ENCODE measurements at places on chromosomes 3 and 15. TPM values are rescaled to one million over a fixed set of nuclear protein-coding genes. Genes with fewer than 3 reads are reported as not detected.
A peak's percentile ranks its signal among the peaks of the same experiment; 100 is the strongest.

DNA sequence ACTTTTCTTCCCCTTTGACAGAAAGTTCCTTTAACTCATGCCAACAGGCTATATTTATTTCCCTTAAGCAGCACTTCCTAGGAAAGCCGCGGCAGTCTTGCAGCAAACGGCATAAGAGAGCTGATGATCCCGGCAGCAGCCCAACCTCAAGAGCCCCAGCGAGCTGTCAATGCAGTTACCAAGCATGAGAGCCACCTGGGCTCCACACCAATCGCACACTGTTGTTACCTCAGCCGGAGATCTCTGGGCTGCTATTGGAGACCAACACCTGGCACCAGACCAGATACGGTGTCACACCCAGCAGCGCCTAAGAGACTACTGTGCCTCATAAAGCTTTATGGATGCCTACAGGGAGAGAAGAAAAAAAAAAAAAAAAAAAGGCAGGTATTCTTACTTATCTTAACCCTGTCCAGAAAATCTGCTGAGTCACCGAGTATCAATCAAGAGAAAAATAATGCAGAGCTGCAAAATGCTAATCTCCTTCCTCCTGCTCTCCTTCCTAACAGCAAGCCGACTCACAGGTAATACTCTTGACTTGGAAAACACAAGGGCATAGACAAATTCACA lies 11.7 kb downstream of the ABCC5 start:
- no peak overlapping the region for H3K4me3 ChIP-seq
- no peaks in the 10 kb centered on the region for H3K4me1 ChIP-seq
- peaks cover 26% of the 10 kb centered on the region for H3K36me3 ChIP-seq
- H3K27me3 ChIP-seq: no peaks in the 10 kb centered on the region
- DNase-seq: peak; percentile 50
- H3K27ac ChIP-seq: no peak overlapping the region

- H3K4me3 ChIP-seq: no peak overlapping the region
- H3K36me3 ChIP-seq: no peaks in the 10 kb centered on the region
- H3K27me3 ChIP-seq: no peaks in the 10 kb centered on the region
- DNase-seq: no peak
Measured at GRCh38 chr3:18208091-18208490, 217.0 kb downstream of the SATB1 start.

APBA2 gene
- 12.2 TPM for total RNA-seq

DNA sequence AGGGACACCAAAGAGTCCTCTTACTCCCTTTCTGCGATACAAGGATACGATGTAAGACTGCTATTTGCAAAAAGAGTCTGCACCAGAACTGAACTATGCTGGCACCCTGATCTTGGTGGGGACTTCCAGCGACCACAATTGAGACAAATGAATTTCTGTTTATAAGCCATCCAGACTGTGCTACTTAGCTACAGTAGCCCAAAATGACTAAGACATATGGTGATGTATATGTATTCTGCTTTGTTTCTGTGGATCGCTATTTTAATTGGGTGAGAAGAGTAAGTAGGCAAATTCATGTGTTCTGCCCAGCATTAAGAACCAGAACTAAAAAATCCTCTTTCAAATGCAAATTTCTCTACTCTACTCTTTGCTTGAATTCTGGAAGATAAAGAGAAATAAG lies 720.9 kb downstream of the DIPK2A start:
- DNase-seq: no peak
- peaks cover 7% of the 10 kb centered on the region for H3K36me3 ChIP-seq
- H3K4me3 ChIP-seq: no peak overlapping the region
- H3K27me3 ChIP-seq: no peaks in the 10 kb centered on the region
- H3K27ac ChIP-seq: no peak overlapping the region
- H3K4me1 ChIP-seq: no peaks in the 10 kb centered on the region

DNA sequence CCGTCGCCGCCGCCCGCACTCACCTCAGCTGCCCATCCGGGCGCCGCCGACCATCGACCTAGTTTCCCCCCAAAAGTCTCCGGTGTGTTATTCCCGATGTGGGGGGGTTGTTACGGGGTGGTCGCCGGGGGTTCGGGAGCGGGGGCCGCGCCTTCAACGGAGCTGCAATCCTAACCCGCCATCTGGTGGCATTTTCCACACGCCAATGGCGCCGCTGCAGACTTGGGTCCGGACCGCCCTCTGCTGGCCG lies at the start of gene STAG1:
Gene STAG1 (minus strand): TSS at position 207 of the 250 bp plus-strand sequence. CDS start 121,480 bp downstream, outside the sequence.
- peak within 1 kb of the TSS; percentile 84 for H3K4me3 ChIP-seq
- no peaks in the 10 kb centered on the region for H3K36me3 ChIP-seq
- peak within 1 kb of the TSS; percentile 81 for H3K27ac ChIP-seq
- H3K27me3 ChIP-seq: no peaks in the 10 kb centered on the region
- H3K4me1 ChIP-seq: peaks cover 5% of the 10 kb centered on the region

- DNase-seq: no peak
- H3K27ac ChIP-seq: no peak overlapping the region
- no peak overlapping the region for H3K4me3 ChIP-seq
- no peaks in the 10 kb centered on the region for H3K27me3 ChIP-seq
- H3K36me3 ChIP-seq: no peaks in the 10 kb centered on the region
- H3K4me1 ChIP-seq: peaks cover 7% of the 10 kb centered on the region
Measured at GRCh38 chr3:65854606-65855304, 184.0 kb downstream of the MAGI1 start.

DNA sequence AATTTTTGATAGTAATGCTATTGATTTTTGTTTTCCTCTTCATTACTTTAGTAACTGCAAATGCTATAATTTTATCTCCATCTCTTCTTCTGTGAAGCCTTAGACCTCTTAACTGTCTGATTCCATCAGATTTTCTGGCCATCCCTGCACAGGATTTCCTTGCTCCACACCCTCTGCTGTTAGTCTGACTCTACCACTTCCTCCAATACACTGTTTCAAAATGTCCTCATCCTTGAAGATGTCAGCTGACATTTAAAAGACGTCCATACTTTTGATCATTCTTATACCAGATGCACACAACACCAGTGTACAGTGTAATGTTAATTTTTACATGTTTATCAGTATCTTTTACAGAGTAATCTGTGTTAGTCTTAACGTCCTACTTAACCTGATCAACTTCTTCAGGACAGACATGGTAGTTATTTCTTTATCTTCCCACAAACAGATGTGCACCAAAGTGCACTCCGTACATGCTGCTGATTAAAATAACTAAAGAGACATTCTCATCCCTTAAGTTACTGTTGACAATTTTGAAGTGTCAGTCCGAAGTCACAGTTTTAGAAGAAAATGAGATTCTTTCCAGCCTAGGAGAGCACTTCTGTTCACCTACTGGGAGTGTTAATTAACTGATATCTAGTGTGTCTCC lies 102.4 kb upstream of the RASGRP1 start:
- no peak overlapping the region for H3K27ac ChIP-seq
- no peaks in the 10 kb centered on the region for H3K27me3 ChIP-seq
- H3K36me3 ChIP-seq: no peaks in the 10 kb centered on the region
- DNase-seq: no peak

DNA sequence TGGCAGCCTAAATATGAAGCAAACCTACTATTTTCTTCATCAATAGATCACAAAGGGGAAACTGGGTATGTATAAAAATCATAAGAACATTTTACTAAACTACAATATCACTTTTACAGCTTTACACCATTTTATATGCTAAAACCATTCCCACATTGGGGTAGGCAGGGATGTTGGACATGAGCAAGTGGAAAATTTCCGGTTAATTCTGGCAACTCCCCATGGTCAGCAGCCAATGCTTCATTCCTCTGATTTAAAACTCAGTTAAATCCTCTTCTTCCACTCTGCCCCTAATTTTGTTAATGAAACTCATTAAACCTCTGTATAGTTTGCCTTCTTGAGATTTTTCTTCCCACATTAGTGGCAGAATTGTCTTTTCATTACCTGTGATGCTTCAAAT lies 552.5 kb upstream of the NECTIN3 start:
- H3K36me3 ChIP-seq: peaks cover 2% of the 10 kb centered on the region
- H3K27me3 ChIP-seq: no peaks in the 10 kb centered on the region
- no peak for DNase-seq
- H3K4me3 ChIP-seq: no peak overlapping the region
- H3K4me1 ChIP-seq: no peaks in the 10 kb centered on the region
- H3K27ac ChIP-seq: no peak overlapping the region

GRCh38 chr3:64985072-64985471 lies 297.3 kb upstream of the ADAMTS9 start:
- no peaks in the 10 kb centered on the region for H3K36me3 ChIP-seq
- H3K4me1 ChIP-seq: no peaks in the 10 kb centered on the region

- no peak for DNase-seq
- no peak overlapping the region for H3K27ac ChIP-seq
- no peaks in the 10 kb centered on the region for H3K36me3 ChIP-seq
- H3K4me3 ChIP-seq: no peak overlapping the region
- no peaks in the 10 kb centered on the region for H3K27me3 ChIP-seq
Measured at GRCh38 chr15:84886211-84886983, 1.9 kb downstream of the SLC28A1 start.

DNA sequence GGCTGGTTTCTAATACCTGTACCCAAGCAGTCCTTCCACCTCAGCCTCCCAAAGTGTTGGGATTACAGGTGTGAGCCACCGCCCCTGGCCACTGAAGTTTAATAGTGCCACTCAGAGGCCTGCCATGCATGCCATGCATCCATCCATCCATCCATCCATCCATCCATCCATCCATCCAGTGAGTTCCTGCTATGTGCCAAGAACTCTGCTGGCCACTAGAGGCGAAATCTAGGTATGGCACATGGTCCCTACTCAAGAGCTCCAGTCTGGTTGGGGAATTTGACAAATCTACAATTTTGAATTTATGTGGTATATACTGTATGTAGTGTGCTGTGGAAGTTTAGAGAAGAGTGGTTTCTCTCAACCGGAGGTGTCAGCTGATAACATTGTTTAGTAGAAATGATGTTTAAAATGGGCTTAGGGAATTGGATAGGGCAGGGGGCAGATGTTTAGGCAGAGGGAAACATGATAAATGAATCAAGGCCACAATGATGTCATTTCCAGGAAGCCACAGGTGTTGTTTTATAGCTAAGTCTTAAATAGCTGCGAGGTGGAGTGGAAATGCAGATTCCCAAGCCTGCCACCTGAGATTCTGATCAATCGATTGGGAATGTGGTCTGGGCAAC lies 384.4 kb upstream of the C2CD4B start:
- no peak for DNase-seq
- no peaks in the 10 kb centered on the region for H3K27me3 ChIP-seq
- H3K36me3 ChIP-seq: no peaks in the 10 kb centered on the region
- no peak overlapping the region for H3K27ac ChIP-seq
- H3K4me1 ChIP-seq: no peaks in the 10 kb centered on the region

GRCh38 chr3:54353546-54353945 lies 231.2 kb downstream of the CACNA2D3 start:
- H3K4me1 ChIP-seq: no peaks in the 10 kb centered on the region
- no peak overlapping the region for H3K4me3 ChIP-seq
- no peaks in the 10 kb centered on the region for H3K36me3 ChIP-seq
- H3K27ac ChIP-seq: no peak overlapping the region
- H3K27me3 ChIP-seq: no peaks in the 10 kb centered on the region

GRCh38 chr3:53820756-53821580 lies 25.3 kb downstream of the CHDH start:
- H3K4me3 ChIP-seq: no peak overlapping the region
- no peaks in the 10 kb centered on the region for H3K4me1 ChIP-seq
- H3K27ac ChIP-seq: no peak overlapping the region

DNA sequence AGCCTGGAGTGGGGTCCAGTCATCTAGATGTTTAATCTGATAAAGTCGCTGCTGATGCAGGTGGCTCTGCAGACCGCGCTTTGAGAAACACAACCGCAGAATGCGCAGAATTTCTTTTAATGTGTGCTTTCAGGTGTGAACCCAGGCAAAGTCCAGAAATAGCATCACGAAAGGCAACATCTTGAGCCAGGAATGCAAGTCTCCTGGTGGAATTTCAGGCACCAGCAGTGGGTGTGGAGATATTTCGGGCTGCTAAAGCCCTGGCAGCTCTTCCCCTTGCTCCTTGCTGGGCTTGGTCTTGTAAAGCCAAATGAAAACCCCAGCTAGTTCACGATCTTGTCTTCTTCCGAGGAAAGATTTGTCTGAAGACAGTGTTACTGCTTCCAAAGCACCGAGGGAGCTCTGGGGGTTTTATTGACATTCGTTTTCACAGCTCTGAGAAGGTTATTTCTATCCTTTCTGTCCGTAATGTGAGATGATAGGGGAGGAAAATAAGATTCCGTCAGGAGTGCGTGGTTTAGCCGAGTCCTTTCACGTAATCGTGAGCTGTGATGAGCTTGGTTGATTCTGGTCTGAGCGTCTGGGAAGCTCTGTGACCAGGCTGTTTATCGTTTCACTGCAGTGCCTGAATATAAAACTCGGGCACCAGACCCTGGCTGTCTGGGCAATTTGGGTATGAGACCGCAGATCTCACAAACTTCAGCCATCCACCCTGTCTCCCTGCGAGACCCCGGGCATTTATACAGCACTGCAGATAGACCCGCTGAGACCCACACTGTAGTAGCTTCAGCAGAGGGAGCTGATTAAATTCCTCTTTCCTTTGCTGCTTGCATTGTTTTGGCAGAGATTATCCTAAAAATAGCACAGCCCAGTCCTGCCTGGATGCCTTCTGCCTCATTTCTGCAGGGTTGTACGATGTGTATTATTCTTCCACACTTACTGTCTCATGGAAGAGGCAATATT lies 67.0 kb upstream of the SLC25A26 start:
- H3K4me3 ChIP-seq: no peak overlapping the region
- H3K27ac ChIP-seq: no peak overlapping the region
- no peaks in the 10 kb centered on the region for H3K4me1 ChIP-seq
- no peaks in the 10 kb centered on the region for H3K27me3 ChIP-seq
- DNase-seq: no peak

FBXO40 gene
- 0.15 TPM for total RNA-seq

GRCh38 chr3:125098611-125099291 lies 43.0 kb upstream of the HEG1 start:
- no peaks in the 10 kb centered on the region for H3K4me1 ChIP-seq
- peaks cover 4% of the 10 kb centered on the region for H3K36me3 ChIP-seq
- no peaks in the 10 kb centered on the region for H3K27me3 ChIP-seq
- H3K4me3 ChIP-seq: no peak overlapping the region

STT3B gene
- 83.1 TPM for total RNA-seq

GRCh38 chr3:27138562-27138961 lies 230.6 kb downstream of the NEK10 start:
- no peak overlapping the region for H3K27ac ChIP-seq
- no peak overlapping the region for H3K4me3 ChIP-seq
- H3K36me3 ChIP-seq: peaks cover 12% of the 10 kb centered on the region
- DNase-seq: no peak

DNA sequence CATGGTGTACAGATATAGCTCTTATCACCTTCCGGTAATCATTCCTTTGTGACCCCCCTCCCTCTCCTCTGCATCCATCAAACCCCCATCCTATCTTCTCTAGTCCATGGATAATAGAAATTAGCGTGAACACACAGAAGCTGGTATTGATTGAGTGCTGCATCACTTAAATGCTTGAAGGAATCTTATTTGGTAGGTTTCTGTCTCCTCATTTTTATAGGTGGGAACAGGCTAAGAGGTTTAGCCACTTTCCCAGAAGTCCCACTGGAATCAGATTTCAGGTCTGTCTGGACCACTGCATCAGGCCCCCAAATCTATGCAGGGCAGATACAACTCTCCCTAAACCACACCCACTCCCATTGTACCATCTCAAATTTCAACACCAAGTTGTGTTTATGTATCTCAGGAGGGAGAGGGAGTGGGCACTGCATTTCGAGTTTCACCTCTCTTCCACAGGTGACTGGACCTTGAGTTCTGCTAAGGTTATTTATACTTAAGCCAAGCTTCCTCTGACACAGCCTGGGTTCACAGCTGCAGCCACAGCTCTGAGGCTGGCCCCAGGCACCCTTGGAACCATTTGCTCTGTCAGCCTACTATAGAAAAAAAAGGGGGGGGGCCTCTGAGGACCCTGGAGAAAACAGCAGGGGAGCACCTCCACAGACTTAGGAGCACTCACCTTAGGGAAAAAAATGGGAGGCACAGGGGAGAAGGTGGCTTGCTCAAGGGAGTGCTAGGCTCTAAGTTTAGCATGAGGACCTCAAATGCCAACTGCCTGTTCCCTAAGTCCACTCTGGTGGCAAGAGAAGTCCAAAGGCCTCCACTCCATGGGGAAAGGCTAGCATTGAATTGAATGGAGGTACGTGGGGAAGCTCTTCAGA lies 2.1 kb upstream of the NMB start:
- no peaks in the 10 kb centered on the region for H3K27me3 ChIP-seq
- no peak overlapping the region for H3K4me3 ChIP-seq
- no peak overlapping the region for H3K27ac ChIP-seq
